ENCODE measurements at places on chromosomes 7 and 10.

- DNase-seq: no peak
Observed at GRCh38 chr10:112330607-112331160, 43.2 kb upstream of the ACSL5 start.

DNA sequence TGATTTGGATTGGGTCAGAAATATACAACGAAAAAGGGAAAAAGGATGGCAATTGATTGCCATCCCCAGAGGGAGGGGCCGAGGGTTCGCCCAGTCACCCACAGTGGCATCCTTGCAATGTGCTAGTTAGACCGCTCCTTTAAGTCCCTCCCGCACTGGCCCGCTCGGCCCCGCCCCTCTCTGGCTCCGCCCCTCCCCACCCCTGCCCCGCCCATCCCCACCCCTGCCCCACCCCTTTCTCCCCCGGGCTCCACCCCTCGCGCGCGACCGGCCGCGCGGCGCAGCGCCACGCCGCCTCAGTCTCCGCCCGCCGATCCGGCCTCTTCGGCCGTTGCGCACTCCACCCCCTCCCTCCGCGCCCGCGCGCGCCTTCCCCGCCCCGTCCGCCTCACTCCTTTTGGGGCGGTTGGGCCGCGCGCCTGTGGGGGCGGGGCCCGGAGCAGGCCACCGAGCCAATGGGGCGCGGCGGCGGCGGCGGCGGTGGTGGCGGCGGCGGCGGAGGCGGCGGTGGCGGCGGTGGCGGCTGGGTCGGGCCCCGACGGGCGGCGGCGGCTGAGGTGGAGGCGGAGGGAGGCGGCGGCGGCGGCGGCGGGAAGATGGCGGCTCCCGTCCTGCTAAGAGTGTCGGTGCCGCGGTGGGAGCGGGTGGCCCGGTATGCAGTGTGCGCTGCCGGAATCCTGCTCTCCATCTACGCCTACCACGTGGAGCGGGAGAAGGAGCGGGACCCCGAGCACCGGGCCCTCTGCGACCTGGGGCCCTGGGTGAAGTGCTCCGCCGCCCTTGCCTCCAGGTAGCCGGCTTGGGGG is at the start of gene VKORC1L1:
TSS of gene VKORC1L1 (plus strand) at position 299 of the 806 bp plus-strand sequence. CDS start at position 597, 298 bp downstream.
- DNase-seq: peak; percentile 97

- no peak for DNase-seq
Observed at GRCh38 chr10:59817773-59818172, 64.5 kb upstream of the MRLN start.

GRCh38 chr7:46059308-46060020 is 138.4 kb upstream of the IGFBP3 start:
- no peak for DNase-seq

GRCh38 chr10:8402576-8402975 is 348.1 kb downstream of the GATA3 start:
- peak; percentile 56 for DNase-seq

DNA sequence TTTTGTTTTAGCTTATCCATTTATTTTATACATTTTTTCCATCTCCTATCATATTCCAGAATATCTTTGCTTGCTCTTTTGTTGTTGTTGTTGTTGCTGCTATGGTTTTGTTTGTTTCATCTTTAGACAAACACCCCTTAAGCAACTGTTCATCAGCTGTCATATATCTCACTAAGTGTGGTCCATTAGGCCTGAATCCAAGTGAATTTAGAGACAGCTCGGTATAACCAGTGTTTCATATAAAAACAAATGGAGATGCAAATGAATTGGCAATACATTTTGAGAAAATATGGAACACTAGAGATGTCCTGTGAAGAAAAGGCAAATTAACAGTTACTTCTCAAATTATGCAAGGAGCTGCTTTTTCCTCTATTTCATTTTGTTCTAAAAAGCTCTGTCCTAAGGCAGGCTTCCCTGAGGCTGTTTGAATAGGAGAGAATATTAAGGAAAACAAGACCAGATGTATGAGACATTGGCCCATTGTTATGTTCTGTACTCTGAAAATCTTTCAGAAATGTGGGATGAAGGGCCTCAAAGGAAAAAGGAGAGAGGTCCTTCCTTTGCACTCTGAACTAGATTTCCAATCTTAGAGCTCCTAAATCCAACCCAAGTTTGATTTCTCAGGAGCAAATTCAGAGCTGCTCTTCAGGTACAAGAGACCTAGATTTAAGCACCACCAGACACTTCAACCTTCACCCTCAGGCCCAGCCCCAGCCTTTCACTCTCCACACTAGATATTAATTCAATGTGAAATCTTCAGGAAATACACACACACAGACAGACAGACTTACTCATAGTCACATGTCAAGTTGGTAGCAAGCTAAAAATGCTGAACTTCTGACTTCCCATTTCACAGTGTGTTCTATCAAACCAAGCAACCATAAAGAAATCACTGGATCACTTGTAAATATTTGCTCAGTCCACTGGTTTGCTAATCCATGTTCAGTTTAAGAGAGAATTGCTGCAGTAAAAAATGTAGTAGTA is 5.4 kb downstream of the TFEC start:
- no peak for DNase-seq

- DNase-seq: no peak
Observed at GRCh38 chr7:11437994-11438393, 394.0 kb downstream of the THSD7A start.

GRCh38 chr10:125392154-125392553 is 231.8 kb upstream of the CTBP2 start:
- no peak for DNase-seq

DNA sequence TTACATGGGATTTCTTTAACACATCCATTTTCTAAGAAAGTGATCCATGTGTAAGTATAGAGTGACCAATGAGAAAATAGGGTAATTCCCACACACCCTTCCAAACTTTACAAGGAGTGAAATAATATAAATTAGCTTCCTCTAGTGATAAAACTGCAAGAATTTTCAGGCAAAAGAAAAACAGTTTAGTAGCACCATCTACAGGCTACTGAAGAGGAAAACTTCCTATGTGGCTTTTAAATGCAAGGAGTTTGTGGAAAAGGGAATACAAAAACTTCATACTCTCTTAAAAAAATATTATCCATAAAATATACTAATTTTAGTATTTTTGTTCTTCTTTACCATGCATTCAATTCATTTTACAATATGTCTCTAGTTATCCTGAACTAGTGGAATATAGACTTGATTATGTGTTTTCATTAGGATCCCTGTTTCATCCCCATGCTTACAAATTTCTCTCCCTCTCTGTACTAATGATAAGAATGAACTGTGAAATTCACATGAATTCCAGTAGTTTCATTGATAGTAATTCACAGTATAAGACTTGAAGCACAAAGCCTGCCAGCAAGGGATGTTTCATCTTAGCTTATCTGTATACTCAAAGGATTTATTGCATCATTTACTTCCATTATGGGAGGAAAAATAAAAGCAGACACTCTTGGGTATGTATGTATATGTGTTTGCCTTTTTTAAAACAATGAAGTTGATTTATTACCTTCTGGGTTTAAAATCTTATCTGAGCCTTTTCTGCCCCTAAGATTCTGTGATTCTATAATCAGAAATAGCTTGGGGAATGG is 442.9 kb downstream of the AUTS2 start:
- no peak for DNase-seq

- no peak for DNase-seq
Observed at GRCh38 chr7:149689291-149689721, 84.1 kb downstream of the ZNF467 start.

DNA sequence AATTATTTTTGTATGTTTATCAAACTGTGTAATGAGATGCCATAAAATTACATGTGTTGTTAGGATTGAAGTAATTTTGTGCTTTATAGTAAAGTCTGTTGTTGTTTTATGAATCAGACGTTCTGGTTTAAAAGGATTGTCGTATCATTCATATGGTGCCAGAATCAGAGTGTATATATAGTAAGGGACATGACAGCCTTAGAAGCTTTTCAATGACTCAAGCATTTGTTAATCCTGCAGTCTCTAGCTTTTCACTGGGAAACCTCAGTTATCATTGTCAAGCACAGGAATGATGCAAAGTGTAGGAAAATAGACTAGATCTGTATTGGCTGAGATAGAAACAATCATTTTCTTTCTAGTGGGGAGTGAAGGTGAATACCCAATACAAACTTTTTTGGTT is 57.5 kb downstream of the TRRAP start:
- no peak for DNase-seq

DNA sequence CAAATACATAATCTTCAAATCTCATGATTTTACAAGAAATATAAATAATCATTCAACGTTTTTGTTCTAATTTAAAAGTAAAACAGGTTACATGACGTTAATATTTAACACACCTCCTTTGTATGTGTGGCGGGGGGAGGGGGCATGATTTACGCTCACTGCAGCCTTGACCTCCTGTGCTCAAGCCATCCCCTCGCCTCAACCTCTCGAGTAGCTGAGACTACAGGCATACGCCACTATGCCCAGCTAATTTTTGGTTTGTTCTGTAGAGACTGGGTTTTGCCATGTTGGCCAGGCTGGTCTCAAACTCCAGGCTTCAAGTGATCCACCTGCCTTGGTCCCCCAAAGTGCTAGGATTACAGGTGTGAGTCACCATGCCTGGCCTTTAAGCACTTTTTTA is 7.2 kb upstream of the CACNA2D1 start:
- no peak for DNase-seq

DNA sequence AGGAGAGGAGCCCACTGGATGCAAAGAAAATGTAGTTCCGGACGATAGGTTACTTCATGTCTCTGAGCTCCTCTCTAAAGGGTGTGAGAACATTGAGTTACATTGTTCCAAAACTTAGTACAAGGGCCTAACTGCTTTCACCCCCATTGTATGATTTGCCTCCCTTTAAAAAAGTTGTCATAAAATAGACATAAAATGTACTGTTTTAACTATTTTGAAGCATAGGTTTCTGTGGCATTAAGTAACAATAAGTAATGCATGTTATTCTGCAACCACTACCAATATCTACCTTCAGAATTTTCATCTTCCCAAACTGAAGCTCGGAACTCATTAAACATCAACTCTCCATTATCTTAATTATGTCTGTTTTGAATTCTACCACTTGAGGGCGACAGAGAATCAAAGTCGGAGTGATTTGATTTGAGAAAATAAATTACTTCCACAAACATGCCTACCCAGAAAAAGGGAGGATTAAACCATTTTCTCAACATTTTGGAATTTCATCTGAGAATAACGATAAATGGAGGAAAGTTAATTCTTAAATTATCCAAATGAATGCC is 2.7 kb downstream of the IGFBP1 start:
- no peak for DNase-seq

DNA sequence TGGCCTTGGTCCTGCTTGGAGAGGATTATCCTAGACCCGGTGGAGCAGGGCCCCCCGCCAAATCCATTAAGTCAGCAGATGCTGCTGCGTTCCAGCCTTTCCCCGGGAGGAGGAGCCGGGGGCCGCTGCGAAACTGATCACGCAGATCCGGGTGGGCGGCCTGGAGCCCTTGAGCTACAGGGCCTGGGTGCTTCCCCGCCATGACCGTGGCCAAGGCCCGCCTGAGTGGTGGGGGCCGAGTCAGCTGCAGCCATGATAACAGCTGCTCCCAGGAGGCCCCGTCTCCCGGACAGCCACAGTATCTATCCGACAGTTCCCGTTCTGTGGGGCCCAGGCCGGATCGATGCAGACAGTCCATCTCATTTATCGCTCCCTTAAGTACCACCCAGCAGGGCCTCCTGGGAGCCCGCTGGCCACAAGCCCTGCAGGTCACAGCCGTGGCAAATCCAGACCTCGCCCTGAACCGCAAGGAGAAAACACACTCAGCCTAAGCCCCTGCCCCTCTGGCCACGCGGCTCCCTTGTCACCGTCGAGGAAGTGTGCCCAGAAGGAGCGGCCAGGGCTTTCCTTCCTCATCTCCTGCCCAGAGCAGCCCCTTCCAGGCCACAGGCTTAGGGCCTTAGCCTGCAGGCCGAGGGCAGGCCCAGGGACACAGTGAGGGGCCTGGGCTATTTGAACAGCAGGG is 34.4 kb upstream of the SLC29A4 start:
- DNase-seq: no peak

DNA sequence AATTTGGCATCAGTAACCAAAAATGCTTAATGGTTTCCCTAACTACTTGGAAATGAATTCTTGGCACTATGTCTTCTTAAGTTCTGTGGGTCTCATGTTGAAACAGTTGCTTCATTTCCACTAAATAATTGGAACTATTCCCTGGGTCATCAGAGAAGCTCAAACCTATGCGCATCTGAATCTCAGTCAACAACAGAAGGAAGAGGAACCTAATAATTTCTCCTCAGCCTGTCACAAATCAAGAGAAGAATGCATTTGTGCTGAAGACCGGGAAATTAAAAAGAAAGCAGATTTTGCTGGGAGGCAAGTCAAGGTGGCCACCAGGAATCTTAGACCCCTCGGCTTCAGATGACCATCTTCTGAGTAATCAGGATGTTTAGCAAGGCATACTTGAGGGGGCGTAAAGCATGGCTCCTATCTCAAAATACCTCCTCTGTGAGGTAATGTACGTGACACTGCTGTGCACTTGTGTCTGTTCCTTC is 41.4 kb downstream of the TOMM7 start:
- DNase-seq: no peak

GRCh38 chr10:119478111-119478802 is 64.3 kb downstream of the RGS10 start:
- DNase-seq: peak; percentile 45

DNA sequence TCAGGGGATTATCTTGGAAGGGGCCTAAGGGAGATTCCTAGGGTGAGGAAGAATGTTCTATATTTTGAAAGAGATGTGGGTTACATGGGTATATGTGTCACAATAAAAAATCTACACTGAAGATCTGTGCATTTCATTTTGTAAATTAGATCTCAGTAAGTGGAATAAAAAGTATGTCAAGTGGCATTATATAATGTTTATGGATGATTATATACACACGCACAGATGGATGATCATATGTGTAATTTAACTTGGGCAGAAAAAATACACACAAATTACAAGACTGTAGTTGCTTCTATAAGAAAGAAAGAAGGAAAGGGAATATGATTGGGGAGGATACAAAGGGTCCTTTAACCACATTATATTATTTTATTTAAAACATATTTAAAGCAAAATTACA is 18.5 kb downstream of the ASZ1 start:
- DNase-seq: no peak

- no peak for DNase-seq
Observed at GRCh38 chr7:18572154-18572553, 76.6 kb downstream of the HDAC9 start.

DNA sequence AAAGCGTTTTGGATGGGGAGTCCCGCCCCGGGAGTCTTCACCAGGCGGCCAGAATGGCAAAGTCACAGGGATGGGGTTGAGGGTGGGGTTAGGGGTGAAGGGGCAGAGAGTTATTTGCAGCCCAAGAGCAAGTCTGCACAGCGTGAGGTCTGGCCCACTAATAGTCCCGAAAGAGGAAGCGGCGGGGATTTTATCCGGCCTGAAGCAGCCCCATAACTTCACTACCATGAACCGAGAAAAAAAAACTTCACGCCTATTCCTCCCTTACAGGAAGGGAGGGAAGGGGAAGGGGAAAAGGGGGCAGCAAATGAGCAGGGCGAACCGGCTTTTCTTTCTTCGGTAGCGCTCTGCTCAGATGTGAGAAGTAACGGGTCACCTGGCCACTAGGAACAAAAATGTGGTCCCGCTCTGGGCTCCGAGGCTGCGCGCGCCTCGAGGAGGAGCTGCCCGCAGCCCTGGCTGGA is 712 bp downstream of the ITPRIP start:
- DNase-seq: peak; percentile 32

DNA sequence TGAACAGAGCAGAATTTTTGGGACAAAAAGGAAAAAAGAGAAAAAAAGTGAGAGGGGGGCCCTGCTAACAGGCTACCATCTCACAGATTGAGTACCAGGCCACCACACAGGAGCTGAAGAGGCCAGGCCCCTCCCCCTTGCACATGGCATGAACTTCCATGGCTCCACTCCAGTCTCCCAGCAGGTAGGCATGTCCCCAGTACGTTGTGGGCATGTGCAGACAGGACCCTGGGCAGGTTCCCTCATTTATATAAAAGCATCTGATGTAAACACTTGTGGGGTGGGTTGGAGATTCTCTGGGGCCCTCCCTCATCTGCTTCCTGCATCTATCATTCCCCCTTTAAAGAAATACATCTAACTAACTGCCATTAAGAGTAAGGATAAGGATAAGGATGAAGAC is 45.0 kb upstream of the AKR1C1 start:
- DNase-seq: no peak

Data from CD4-positive, alpha-beta T cell treated with Interleukin-6 for 4 hours (primary cell).